Stimulated activated CD8-positive, alpha-beta memory T cell treated with anti-CD3 and anti-CD28 coated beads, Interleukin-4, amount 100 ng/mL, for 4 hours (primary cell): ENCODE measurements at places on chromosomes 5 and 9.

- no peak for DNase-seq
Observed at GRCh38 chr5:169935762-169936161, 44.5 kb downstream of the INSYN2B start.

DNA sequence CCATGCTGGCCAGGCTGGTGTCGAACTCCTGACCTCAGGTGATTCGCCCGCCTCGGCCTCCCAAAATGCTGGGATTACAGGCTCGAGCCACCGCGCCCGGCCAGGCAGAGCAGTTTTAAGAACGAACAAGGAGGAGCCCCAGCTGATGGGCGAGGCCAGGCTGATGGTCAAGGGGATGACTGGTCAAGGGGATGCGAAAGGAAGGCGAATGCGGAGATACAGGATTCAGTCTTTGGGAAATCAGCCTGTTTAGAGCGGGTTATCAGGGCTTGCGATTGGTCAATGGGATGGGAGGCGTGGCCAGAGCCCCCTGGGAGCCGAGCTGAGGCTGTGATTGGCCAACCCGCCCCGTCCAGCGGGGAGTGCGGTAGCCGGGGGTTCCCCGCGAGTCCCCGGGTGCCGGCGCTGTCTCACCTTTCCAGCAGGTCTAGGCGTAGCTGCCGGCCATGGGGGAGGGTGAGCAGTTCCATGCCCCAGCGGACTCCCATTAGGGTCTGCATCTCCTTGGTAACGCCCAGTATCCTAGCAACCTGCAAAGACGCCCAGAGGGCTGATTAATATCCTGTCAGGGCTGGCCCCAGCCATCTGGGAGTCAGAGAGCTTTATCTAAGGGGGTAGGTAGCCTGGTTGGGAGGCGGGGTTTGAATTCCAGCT, 7.5 kb upstream of the TOR2A start:
- no peak for DNase-seq

DNA sequence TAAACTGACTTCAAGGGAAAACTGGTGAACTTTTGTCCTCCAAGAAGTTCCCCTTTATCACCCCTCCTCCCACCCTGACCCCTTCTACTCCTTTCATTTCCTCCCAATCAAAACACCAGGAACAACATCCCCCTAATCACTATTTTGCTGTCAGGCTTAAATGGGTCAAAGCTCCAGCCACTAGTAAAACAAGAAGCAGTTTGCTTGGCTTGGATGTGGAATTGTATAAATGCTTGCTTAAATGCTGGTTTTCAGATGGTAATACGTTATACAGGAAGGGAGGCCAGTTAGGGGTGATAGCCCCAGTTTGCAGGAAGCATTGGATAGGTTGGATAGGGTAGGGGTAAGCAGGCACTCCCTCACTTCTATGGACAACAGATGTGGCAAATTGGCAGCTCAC, 473.6 kb downstream of the AGTPBP1 start:
- no peak for DNase-seq

DNA sequence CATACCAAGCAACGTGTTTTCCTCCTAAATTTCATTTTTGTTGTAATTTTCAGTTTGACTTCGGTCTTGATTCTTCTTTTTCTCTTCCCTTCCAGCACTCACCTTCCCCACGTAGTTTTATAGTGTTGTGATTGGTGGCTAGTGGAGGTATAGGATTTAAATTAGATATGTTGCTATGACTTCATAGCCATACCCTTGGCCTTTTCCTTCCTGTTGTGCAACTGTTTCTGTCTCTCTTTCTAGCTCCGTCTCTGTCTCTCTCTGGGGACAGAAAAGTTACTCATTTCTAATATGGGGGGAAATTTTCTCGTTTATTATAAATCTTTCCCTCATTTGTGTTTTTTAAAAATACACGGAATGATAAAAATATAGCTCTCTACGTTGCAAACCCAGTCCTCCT, 20.6 kb upstream of the C5orf24 start:
- no peak for DNase-seq

GRCh38 chr9:137721479-137721878, 102.7 kb downstream of the EHMT1 start:
- DNase-seq: no peak

DNA sequence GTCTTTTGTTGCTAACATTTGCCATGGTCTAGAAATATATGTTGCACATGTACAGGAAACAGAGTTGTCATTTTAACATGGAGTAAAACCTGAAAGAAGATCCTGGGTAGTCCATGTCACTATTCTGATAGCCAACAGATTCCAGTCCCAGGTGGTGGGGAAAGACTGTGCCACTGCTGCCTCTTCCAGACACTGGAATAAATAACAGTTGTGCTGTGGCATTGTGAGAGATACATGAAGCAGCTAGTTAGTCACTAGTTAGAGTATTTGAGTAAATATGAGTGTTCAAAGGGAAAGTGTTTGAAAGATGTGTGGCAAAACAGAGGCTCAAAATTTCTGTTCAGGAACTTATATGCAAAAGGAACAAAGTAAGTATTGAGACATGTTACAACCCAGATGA, 1408.3 kb downstream of the EFNA5 start:
- DNase-seq: no peak

- DNase-seq: no peak
Observed at GRCh38 chr5:61575103-61575502, 243.0 kb downstream of the ZSWIM6 start.

DNA sequence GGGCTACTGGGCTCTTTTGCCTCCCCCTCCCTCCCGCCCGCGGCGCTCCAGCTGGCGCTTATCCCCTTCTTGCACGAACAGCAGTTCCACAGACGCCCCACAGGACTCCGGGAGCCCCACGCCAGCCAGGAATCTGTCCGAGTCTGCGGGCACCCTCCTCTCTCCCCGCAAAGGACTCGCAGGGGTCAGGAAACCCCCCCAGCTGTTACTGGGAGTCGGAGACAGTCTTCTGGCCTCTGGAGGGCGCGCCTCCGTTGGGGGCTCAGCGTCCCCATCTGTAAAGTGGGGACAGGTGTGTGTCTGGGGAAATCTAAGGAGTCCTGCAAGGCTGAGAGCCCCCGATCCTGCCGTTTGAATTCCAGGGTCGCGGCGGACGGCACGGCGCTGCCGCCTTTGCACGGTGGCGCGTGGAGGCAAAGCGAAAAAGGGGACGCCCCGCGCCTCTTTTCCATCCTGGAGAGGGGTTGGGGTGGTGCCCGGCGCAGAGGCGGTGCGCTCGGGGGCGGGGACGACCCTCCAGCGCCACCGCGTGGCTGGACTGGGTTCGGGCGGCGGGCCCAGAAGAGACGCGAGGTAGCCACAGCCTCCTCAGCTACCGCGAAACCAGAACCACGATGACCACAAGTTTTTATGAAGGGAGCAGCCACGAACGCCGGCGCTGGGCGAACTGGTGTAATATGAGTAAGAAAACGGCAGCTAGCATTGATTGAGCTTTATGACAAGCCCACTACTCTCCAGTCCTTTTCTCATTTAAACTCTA, 2.8 kb upstream of the CCIN start:
- peak; percentile 54 for DNase-seq

DNA sequence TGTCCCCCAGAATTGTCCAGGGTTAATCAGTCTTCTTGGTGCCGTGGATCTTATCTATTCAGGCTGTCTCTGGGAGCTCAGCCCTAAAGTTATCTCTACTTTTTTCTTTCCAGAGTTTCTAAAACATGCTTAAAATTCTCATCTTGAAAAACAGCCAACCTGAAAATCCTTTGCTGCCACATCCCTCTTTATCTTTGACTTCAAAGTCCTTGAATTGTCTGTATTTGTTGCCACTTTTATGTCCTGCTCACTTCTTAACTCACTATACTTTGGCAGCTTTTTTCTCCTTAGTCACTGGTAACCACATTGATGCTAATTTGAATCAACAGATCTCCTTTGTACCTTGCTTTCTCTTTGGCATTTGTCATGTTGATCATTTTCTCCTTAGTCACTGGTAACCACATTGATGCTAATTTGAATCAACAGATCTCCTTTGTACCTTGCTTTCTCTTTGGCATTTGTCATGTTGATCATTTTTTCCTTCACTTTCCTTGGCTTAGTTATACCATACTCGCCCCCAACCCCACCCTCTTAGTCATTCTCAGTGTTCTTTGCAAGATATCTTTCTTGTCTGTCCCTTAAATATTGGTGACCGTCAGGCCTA, 8.5 kb downstream of the DMXL1 start:
- no peak for DNase-seq

DNA sequence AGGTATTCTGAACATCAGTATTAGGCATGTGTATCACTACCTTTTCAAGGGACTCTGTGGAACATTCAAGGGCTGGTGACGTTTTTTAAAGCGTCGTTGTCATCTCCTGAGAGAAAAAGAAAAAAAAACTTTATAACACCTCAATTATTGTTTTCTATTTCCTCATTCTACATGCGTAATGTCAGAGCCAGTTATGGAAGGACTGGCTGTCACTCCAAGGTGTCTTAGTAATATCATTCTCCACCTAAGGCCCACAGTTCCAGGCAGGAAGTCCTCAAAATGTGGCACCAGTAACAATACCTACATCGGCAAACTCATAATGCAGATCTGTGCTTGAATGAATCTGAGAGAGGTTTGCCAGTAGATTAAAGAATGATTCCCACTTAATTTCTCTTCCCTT, 210.2 kb downstream of the SAXO1 start:
- no peak for DNase-seq

GRCh38 chr5:40679148-40679912, 385 bp upstream of the PTGER4 start:
- peak; percentile 81 for DNase-seq

- DNase-seq: no peak
Observed at GRCh38 chr5:170067574-170068170, 38.0 kb upstream of the FOXI1 start.

DNA sequence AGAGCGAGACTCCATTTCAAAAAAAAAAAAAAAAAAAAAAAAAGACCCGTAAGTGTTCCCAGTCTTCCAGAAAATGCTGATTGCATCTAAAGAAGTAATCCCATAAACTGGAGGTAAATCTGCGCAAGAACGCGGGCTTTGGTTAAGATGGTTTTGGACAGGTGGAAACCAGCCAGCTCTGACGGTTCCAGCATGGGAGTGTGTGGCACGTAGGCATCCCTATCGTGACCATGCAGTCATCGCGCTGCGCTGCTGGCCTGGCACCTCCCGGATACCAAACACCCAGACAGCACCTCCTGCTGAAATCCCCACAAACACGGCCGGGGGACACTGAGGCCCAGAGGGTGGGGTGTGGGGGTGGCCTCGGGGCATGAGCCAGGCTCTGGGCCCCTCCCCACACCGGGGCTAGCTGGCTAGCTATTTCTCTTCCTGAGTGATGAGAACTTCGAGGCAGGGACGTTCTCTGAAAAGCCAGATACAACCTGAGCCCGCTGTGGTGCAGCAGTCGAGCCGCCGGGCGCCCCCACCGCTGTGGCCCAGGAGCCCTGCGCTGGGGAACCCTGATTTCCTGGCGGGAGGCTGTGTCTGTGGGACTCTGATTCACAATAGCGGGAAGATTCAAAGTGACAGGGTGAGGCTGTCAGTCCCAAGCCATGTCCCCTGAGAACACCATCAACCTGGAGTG, 32.2 kb upstream of the NOTCH1 start:
- no peak for DNase-seq

GRCh38 chr5:142322747-142323479, 1.9 kb downstream of the SPRY4 start:
- DNase-seq: no peak

DNA sequence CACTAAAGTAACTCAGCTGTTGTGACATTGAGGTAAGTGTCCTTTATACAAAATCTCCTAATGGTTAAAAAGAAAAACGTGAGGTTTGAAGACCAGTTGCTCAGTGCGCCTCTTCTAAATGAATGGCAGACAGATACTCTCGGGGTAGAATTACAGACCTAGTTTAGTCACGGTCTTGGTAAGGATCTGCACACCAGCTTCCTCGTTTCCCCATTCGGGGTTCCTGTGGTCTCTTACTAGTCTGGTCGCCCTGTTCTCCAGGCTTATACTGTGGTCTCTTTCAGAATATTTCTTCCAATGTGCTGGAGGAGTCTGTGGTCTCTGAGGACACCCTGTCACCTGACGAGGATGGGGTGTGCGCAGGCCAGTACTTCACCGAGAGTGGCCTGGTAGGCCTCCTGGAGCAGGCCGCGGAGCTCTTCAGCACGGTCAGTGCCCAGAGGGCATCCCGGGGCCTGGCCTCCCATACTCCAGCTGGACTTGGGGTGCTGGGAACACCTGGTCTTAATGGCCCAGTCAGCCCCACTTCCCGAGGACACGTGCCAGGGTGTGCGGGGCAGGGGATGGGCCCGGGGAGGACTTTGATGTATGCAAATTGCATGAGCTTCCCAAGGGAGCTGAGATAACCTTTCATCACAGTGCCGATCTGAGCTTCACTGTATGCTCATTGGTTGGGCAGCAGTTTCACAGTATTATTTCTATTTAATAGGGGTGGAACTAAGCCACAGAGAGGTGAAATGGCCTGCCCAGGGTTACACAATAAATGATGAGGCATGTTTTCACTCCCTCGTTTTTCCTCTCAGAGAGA, 224.5 kb downstream of the DOCK8 start:
- DNase-seq: no peak

- DNase-seq: no peak
Observed at GRCh38 chr5:44983006-44983405, 174.3 kb downstream of the MRPS30 start.

GRCh38 chr5:139371482-139372435, 11.3 kb downstream of the SLC23A1 start:
- no peak for DNase-seq

DNA sequence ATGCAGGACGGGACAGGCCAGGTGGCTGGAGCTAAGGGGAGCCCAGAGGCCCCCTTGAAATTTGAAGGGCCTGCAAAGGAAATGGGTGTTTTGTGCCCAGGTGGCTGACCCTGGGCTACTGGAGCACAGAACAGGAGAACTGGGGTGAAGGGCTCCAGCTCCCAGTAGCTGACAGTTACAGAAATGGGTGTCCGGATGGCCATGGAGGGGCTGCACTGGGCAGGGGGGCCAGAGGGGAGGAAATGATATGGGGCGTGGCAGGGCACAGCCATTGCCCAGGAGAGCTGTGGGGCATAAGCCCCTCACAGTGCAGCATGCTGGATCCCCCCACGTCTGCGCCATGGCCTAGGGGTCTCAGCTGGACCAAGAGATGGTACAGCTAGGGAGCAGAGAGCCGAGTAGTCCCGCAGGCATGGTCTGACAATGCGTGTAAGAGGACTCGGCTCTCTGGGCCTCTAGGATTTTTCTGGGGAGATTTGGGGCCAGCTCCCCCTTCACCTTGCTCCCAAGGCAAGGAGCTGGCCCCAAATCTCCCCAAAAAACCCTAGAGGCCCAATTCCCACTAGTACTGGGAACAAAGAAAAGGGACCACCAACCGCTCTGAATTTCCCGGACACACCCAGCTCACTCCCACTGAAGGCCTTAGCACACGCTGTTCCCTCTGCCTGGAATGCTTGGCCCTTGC, 7.9 kb upstream of the CARD19 start:
- DNase-seq: no peak
